Hindlimb muscle (tissue), 1 donor: ENCODE measurements at places on chromosomes 11 and 22. TPM values are rescaled to one million over a fixed set of nuclear protein-coding genes. Genes with fewer than 3 reads are reported as not detected.

POTEH gene
- polyA plus RNA-seq = not detected

OR51A2 gene
- polyA plus RNA-seq = not detected

OR52W1 gene
- not detected for polyA plus RNA-seq

MAPK8IP1 gene
- 50.0 TPM for polyA plus RNA-seq

FADS1 gene
- polyA plus RNA-seq = 16.3 TPM
